ENCODE measurements at places on chromosomes 1 and 21. TPM values are rescaled to one million over a fixed set of nuclear protein-coding genes. Genes with fewer than 3 reads are reported as not detected.

The ENAH gene
- total RNA-seq, result 0.55 TPM

The S100B gene
- total RNA-seq, result not detected

The SPATA17 gene
- total RNA-seq, result not detected

The LCE1D gene
- not detected for total RNA-seq

The TTC22 gene
- not detected for total RNA-seq

The CAMK1G gene
- not detected for total RNA-seq

The CD101 gene
- total RNA-seq, result 0.35 TPM

The CLDN19 gene
- not detected for total RNA-seq

The ACAP3 gene
- 44.1 TPM for total RNA-seq

The WNT3A gene
- not detected for total RNA-seq

The ROR1 gene
- total RNA-seq, result 0.07 TPM

The SYT2 gene
- total RNA-seq, result 0.02 TPM

The KRTAP19-3 gene
- not detected for total RNA-seq

The FALEC gene
- total RNA-seq, result not detected

The PLPPR4 gene
- not detected for total RNA-seq

The FMO2 gene
- 0.22 TPM for total RNA-seq

The UQCRHL gene
- 5.9 TPM for total RNA-seq

Measured in K562 (cell line).